ENCODE measurements at places on chromosomes 16 and 17.

GRCh38 chr16:6335072-6335471 lies 997.6 kb upstream of the RBFOX1 start:
- no peak for DNase-seq

DNA sequence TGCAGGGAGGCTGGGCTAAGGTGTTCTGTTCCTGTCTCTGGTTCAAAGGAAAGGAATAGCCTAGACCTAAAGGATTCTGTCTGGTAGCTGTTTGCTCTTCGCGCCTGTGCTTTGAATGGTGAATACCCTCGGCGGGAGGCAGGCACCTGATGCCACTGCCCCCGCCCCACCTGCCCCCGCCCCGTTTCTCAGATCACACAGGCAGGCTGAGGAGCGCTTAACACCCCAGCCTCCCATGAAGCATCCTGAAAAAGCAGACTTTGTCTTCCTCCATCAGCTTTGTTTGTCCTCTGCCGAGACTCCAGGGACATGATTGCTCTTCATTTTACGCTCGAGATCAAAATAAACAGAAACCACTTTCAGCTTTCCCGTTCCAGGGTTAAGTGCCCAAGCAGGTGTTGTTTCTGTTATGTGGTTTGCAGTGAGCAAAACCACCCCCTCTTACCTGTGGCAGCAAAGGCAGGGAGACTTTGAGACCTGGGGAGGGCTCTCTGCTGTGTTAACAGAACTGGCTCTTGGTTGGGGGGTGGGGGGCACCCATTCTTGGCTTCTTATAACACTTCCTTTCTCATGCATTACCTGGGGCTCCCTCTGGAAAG lies 452.1 kb downstream of the WWOX start:
- DNase-seq = no peak

- DNase-seq = no peak
These were observed 36.8 kb downstream of the ASPA start for GRCh38 chr17:3512505-3513171.

DNA sequence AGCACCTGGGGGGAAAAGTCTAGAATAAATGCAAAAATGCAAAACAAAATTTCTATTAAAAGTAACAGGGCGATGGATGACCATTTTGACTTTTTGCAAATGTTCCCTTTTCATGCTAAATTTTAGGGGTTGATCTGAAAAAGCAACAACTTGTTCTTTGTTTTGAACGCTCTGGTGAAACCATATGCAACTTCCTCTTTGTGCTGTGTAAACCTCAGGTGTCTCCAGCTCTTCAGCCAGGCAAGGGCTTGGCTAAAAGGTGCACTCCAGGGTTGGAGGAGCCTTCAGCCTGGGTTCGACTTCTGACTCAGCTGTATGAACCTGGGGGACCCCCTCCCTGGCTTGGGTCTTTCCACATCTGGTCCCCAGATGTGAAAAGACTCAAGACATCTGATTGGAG lies 9.5 kb downstream of the IRF8 start:
- no peak for DNase-seq

DNA sequence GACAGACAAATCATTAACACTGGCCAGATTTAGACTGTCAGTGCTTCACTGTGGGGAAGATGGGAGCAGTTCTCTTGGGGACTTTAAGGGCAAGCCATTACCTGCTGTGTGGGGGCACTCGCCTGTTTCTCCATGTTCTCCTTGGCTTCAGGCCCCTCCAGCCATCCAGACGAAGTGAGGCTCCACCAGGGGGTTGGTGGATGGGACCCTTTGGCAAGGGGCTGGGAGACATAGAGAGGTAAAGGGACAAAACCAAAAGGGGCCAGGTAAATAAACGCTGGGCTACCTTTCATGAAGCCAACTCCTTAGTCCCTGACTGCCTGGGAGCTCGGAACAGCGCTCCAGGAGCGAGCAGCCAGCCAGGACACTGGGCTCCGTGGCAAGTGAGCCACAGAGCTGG lies 14.0 kb downstream of the TBX4 start:
- DNase-seq = no peak

- no peak for DNase-seq
These were observed 785 bp downstream of the HID1 start for GRCh38 chr17:74971842-74972106.

Measured in glomerular endothelial cell (primary cell).